Naive thymus-derived CD8-positive, alpha-beta T cell (primary cell): ENCODE measurements at places on chromosomes 7 and 10.

- DNase-seq = no peak
Measured at GRCh38 chr10:46077141-46077554, 31.1 kb upstream of the MSMB start.

GRCh38 chr10:93722550-93722949 is 20.2 kb upstream of the FRA10AC1 start:
- DNase-seq = no peak

- DNase-seq = no peak
Measured at GRCh38 chr10:70804421-70804808, 11.3 kb upstream of the SGPL1 start.

DNA sequence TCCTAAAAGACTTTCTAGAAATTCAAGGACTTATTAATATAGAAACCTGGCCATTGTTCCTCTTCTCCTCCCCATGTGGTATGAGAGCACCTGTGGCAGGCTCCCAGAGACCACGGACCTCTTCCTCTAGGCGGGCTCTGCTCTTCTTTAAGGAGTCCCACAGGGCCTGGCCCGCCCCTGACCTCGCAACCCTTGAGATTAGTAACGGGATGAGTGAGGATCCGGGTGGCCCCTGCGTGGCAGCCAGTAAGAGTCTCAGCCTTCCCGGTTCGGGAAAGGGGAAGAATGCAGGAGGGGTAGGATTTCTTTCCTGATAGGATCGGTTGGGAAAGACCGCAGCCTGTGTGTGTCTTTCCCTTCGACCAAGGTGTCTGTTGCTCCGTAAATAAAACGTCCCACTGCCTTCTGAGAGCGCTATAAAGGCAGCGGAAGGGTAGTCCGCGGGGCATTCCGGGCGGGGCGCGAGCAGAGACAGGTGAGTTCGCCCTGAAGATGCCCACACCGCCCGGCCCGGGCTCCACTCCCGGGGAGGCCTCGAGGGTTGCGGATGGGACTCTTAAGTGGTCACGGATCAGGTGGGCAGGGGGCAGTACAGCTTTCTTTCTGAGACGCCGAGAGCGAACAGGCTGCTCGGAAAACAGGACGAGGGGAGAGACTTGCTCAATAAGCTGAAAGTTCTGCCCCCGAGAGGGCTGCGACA is at the start of gene SLC26A4:
SLC26A4 (plus strand) TSS at position 448 of the 700 bp plus-strand sequence. CDS start 814 bp downstream, outside the sequence.
- no peak for DNase-seq

DNA sequence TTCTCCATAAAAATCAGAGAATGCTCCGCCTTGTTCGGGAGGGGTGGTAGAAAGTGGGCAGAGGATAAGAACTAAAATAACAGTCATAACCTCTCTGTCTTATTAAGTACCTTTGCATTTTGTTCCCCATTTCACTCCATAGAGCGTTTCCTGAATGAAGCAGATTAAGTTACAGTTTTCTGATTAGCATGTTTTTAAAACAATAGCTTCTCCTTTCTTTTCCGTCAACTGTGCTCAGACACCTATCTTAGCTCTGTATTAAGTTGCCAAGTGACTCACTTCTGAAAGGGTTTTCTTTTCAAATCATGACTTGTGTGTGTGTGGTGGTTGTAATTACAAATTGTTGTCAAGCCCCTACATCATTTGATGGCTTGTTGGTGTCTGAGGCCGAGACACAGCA is 1.4 kb downstream of the HABP2 start:
- no peak for DNase-seq

DNA sequence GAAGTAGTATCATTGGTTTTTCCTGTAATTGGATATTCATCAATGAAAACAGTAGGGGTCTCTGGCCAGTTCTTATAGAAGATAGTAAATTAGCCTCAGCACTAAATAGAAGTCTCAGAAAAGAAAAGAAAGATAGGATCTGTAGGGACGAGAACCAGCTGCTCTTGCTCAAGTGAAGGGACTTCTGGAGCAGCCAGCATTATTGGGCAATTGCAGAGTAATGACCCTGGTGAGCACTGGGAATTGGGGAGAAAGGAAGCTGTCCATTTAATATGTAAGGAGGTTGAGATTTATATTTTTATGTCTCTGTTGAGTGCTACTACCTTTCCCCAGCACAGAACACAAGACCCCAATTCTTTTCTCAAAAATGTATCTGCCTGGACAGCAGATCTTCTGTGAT is 61.2 kb upstream of the WNT16 start:
- DNase-seq = no peak

DNA sequence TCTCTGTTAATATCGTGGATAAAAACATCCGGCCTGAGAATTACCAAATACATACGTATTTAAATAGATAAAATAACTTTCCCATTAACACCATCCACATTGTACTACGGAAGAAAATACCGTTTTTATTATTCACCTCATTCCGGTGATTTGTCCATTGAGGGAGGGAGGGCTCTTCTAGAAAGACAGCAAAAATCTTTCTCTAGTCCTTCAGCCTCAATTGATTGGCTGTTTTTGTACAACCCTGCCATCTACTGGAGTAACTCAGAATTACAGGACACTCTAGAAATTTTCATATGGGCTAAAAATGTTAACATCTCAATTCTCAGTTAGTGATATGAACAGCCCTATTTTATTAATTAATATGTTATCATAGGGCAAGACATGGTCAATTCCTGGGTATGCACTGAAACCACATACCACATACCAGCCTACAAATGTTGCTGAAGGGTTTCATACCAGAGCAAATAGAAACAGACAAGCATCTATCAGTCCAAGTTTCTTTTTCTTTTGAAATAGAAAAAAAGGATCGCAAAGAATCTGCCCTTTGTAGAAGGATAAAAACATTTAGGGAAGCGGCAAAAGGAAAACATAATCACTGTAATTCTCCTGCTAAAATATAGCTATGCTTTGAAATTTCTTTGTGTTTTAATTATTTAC is 55.8 kb upstream of the CDCA7L start:
- no peak for DNase-seq

GRCh38 chr7:143120691-143121405 is 11.0 kb upstream of the PIP start:
- no peak for DNase-seq

GRCh38 chr7:131370523-131370968 is 42.9 kb downstream of the MKLN1 start:
- DNase-seq = no peak

GRCh38 chr10:67978749-67979148 is 94.3 kb downstream of the SIRT1 start:
- no peak for DNase-seq

GRCh38 chr7:1447551-1448244 is 11.6 kb downstream of the MICALL2 start:
- DNase-seq = no peak

GRCh38 chr7:128098629-128099028 is 67.4 kb upstream of the LRRC4 start:
- DNase-seq = no peak

DNA sequence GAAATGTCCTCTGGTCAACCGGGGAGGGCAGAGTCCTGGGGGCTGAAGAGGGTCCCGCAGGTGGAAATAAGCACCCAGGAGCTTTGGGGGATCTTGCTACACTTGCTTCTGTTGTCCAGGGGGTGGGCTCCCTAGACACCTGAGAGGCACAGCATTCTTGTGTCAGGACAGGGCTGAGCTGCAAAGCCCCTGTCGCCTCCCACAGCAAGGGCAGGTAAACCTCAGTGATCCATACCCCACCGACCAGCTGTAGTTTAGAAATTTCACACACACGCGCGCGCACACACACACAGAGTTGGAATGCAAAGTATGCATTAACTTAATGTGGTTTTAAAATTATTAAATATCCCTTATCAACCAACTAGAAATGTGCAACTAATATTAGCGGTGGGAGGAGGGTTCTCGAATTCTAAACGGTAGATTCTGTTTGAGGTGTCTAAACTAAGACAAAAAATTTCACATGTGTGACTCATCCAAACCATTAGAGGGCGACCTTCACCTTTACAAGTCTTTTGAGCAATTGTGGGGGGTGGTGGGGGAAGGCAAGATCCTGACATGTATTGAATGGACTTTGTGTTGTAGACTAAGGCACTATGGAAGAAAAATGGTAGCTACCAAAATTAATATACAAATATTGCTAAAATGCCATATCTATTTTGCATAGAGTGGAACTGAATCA is 34.3 kb upstream of the PTF1A start:
- DNase-seq = no peak

GRCh38 chr7:32378988-32379387 is 111.2 kb downstream of the LSM5 start:
- DNase-seq = no peak
